ENCODE measurements at places on chromosomes 6 and 20. TPM values are rescaled to one million over a fixed set of nuclear protein-coding genes. Genes with fewer than 3 reads are reported as not detected.
A peak's percentile ranks its signal among the peaks of the same experiment; 100 is the strongest.

DNA sequence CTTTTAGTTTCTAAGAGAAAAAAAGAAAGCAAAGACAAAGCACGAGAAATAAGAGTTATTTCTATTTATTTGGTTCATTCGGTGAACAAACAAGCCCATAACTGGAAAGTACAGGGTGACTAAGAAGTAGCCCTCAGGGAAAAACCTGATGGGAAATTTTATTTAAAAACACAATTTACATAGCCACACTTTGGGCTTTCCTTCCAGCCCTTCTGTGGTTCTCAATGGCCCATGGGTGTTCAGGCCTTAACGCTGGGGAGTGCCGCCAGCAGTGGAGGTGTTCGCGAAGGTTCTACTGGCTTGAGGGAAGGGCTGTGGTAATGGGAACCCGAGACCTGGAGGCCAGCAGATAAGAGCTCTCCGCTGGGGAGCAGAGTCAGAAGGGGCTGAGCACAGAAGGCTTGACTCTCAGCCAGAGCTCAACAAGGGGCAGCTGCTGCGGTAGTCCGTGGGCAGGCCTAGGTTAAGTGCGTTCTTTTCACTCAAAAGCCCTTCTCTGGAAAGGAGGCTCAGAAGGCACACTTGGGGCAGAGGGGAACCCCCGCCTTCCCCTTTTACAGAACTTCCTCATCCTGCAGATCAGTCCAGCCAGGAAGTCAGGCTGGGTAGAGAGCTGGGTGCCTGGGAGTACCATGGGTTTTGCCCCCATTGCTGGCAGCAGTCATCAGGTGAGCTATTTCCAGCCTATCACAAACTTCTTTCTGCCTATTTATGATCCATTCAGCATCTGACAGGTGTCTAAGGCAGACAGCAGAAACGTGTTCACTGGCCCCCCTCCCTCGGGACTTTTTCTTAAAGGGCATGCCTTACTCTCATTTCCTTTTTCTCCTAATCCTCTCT lies 8.8 kb upstream of the CD83 start:
- no peak for DNase-seq

The PKIB gene
- polyA plus RNA-seq = 0.32 TPM

DNA sequence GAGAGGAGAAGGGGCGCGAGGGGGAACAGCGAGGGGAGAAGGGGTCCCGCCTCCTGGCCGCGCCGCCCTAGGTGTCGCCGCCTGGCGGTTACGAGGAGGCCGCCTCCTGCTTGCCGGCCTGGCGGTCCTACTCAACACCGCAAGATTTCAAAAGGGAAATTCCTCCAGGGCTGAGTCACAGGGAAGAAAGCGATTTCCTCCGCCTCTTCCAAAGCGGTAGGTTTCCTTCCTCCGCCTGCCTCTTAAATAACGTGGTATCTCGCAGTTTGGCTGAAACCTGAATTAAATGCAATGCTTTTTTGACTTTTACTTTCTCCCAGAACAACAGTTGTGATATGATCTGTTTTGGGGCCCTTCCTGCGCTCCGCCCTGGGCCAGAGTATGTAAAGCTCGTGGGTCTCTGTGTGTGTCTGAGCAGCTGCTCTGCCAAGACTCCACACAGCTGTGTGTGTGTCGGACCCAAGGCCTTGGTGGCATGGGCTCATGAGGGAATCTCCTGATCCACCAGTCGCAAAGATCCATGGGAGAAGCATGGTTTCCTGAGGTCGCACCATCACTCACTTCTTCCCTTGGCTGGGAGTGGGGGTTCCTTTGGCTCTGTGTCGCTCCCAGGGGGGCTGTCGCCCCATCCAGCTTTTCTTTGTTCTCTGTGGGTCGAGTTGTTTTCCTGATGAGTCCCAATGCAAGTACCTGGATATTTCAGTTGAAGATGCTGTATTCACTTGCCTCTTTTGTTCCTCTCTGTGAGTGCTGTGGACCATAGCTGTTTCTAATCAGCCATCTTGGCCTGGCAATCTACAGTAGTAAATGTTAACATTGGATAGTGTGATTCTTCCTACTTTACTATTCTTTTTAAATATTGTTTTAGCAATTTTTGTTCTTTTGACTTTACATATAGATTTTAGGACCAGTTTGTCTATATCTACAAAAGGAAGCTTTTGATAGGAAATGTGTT lies 31.6 kb upstream of the NOTCH4 start:
- DNase-seq = peak; percentile 51

GRCh38 chr6:116282698-116283097 lies 3.0 kb upstream of the TSPYL1 start:
- DNase-seq = no peak

GRCh38 chr20:11362450-11362849 lies 555.2 kb upstream of the BTBD3 start:
- no peak for DNase-seq

The RALGAPB gene
- 10.8 TPM for polyA plus RNA-seq

DNA sequence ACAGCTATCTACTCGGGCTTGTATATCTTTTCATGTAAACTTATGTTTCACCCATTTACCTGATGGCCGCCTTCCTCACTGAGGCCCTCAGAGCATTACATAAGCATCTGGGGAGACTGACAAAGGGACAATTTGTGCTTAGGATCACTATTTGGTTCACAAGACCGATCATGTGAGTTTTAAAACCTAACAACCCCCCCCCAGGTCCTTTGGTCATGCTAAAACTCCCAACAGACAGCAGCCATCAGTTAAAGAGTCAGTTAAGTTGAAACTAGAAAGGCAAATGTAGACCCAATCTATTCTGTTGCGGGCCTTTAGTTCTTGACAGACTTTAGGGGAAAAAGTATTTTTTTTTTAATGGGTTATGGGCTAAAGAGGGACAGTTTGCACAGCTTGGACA lies 205.0 kb upstream of the RNF24 start:
- DNase-seq = no peak

The SLC25A27 gene
- polyA plus RNA-seq = 1.7 TPM

DNA sequence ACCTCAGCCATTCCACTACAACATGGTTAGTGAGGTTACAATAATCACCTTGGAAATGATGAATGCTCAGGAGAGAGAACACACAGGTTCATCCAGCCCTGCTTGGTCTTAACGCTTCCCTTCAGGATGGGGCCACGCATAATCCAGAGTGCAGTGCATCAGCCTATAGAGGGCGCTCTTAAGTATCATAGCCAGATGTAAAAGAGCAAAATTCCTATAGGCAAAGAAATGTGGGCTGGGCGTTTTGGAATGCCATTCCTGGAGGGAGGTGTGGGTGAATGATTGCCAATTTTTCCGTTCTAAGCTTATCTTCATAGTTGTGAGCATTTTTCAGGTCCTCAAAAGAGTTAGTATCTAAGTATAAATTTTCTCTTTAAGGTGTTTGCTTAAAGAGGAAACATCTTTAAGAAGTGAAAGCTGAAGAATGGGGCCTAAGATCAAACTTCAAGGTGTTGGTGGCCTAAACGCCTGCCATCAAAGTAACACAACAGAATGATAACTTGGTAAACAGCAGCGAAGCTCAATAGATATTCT lies 1.8 kb downstream of the RIPOR2 start:
- DNase-seq = peak; percentile 12

DNA sequence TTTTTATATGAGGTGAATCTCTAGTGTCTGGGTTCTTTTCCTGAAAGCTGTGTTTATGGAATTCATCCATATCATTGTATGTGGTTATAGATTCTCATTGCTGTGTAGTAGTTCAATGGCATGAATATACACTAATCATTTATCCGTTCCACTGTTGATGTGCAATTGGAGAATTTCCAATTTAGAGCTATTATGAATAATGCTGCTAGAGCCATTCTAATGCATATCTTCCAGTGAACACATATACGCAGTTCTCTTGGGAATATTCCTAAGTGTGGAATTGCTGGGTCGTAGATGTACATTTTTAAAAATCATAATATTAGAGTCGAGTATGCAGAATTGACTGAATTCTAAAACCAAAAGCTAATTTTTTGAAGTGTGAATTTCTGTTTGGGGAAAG lies 327.5 kb upstream of the JAG1 start:
- DNase-seq = no peak

DNA sequence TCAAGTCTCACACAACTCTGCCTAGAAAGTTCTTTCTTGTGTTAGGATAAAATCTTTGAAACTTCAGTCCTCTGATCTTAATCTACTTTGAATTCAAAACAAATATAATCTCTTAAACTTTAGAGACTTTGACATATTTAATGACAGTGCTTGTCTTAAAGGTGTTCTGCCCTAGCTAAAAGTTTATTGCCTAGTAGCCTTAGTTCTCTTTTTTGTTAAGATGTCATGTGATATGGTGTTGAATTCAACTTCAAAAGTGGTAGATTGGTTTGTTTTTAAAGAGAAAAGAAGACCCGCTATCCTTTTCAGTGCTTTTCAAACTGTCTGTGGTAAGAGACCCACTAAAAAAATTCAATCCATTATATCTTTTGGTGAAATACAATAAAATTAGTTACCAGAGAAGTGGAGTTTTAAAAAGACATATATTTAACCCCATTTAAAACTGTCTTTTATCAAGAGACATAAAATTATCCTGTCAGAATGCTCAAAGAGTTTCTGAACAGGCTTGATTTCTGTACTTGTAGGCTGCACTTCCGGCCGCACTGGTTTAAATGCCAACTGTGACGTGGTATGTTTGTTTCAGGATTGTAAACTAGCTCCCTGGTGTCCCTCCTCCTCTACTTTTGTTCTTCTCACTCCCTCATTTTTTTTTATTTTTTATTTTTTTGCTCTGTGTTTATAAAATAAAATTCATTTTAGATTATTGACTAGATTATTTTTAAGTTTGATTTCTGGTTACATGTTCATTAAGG lies 76.5 kb downstream of the QKI start:
- no peak for DNase-seq

The GCNT2 gene
- 0.13 TPM for polyA plus RNA-seq

GRCh38 chr6:4503700-4504099 lies 272.5 kb upstream of the CDYL start:
- DNase-seq = no peak

- no peak for DNase-seq
Observed at GRCh38 chr20:20020908-20021307, 3.7 kb downstream of the NAA20 start.

The CLDN20 gene
- polyA plus RNA-seq = not detected

The FERMT1 gene
- 0.93 TPM for polyA plus RNA-seq

GRCh38 chr6:36570264-36570663 lies 23.0 kb upstream of the STK38 start:
- no peak for DNase-seq

GRCh38 chr6:113048741-113049140 lies 701.6 kb downstream of the RFPL4B start:
- DNase-seq = no peak

- DNase-seq = no peak
Observed at GRCh38 chr20:44780226-44780625, 30.1 kb downstream of the RIMS4 start.

GRCh38 chr20:44738813-44739477 lies 6.7 kb upstream of the KCNK15 start:
- DNase-seq = peak; percentile 88

The NKAIN4 gene
- polyA plus RNA-seq = not detected

The FAM209A gene
- polyA plus RNA-seq = not detected

The IL17A gene
- polyA plus RNA-seq = not detected

DNA sequence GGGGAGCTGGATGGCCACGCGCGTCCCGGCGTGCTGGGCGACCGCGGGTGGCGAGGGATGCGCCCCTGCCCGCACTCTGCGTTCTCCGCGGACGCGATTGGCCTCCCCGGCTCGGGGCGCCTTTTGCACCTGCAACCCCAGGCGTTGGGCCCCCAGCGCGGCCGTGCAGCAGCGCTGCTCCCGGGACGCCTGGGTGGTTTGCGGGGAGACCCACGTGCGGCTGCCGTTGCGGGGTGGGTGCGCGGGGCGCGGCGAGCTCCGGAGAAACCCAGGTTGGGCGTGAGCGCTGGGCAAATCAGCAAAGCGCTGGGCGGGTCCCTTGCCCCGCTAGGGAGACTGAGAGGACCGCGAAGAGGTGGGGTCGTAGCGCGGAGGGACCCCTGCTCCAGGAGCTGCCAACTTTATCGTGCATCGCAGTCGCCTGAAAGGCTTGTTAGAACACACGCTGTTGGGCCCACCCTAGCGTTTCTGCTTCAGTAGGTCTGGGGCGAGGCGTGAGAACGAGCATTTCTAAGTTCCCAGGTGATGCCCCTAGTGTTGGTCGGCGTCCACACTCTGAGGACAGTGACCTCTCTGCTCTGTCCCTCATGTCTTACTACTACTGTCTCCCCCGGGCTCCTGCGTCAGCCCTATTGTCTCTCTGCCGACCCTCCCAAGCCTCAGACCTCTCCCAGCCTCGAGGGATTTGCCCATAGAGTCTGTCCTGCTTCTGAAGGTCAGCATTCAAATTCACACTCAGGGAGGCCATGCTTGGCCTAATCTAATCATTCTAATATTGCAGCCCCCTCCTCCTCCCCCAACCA lies 538 bp upstream of the ZFP64 start:
- DNase-seq = peak; percentile 77

DNA sequence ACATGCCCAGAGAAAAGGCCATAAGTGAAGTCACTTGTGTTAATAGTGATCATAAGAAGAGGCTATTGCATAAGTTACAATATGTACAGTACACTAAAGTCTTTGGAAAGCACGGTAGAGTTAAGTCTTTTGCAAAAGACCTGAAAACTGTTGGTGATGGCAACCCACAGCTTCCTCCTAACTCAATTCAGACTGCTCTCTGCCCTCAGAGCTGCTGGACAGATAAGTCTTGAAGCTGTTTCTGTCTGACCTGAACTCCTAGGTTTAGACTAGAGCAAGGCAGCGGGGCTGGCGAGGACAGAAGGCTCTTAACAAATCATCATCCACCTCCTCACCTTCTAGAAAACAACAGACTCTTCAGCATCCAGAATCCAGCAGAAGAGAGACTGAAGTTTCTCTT lies 125.4 kb downstream of the CD24 start:
- DNase-seq = no peak

DNA sequence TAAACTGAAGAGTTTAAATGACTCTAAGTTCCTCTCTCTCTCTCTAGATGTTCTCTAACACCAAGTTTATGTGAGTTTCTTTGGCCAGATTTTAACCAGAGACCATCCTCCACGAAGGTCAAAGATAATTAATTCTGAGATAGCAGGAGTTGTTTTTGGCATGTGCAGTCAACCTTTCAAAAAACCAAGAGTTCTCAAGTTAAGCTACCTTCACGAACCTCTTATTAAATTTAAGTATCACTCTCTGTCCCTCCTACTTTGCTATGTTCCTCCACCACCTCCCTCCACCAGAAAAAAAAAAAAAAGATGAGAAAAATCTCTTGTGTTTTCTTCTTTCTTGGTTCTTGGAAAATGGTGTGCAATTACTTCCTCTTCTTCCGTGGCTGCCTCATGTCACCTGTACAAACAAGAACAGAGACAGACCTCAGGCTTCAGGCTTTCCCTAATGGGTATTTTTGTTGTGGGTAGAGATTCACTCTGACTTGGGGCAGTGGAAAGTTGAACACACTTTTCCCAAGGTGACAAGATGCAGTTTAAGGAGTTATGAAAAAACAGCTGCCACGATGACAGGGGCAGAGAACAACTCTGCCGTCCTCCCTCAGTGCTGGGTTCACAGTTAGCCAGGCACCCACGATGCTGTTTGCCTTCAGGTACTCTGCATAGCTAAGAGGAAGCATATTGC lies 64.3 kb downstream of the ADTRP start:
- DNase-seq = no peak

The MLN gene
- not detected for polyA plus RNA-seq

DNA sequence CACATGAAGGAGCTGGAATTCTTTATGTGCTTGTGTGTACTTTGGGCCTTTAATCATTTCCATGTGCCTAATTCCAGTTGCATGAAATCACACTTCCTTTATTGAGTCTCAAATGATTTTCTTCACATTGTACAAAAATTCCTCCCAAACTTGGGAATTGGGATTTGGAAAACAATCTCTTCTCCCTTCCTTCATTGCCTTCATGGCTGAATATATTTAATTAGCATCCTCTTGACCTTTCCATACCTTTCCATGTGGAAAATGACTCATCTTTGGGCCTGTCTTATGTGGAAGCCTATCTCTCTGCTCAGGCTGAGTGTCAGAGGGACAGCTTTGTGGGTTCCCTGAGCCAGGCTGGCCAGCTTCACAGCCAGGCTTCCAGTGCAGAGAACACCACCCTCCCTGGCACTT lies 33.0 kb upstream of the CDH4 start:
- DNase-seq = no peak

All from SK-N-SH (cell line).